Myocyte (in vitro differentiated cells): ENCODE measurements at places on chromosomes 16 and 17.

DNA sequence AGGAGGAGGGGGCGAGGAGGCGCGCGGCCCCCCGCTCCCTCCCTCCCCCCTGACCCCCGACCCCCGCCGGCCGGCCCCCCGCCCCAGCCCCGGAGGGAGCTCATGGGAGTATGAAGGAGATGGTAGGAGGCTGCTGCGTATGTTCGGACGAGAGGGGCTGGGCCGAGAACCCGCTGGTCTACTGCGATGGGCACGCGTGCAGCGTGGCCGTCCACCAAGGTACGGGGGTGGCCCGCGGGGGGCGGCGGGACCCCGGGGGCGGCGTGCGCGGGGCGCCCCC is 390 bp downstream of the MLLT6 start:
- DNase-seq: no peak

- no peak for DNase-seq
Measured at GRCh38 chr16:89436366-89436765, 54.0 kb downstream of the ANKRD11 start.

DNA sequence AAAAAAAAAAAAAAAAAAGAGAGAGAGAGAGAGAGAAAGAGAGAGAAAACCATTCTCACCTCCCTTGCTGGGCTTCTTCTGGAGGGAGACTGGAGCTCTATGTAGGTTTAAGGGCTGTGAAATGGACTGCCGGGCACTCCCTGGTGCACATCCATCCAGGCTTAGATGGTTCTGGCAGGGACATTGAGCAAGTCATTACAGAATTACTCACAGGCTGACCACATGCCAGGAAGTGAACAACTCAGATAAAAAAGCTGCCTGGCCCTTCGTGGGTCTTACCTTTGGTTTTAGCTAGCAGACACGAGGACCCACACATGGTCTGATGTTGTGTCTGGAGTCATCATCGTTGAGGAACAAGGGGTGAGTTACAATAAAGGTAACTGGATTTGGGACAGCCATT is 847.4 kb upstream of the EEF2KMT start:
- DNase-seq: no peak

DNA sequence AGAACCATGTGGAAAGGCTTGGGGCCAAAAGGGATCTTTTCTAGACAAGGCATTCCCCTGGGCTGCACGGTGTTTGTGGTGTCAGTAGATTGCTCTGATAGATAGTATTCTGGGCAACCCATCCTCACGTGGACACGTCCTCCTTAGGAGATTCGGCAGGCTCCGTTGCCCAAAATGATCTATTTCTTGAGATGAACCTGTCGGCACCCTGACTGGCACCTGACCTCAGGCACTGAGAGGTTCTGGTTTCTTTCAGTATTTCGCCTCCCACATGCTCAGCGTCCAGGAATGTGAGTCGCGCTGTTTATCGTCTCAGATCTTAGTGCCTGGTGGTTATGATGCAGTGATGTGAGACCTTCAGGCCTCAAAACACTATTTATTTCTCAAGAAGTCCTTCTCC is 89.7 kb downstream of the MARCHF10 start:
- DNase-seq: no peak

- DNase-seq: no peak
Measured at GRCh38 chr17:19306160-19307111, 56.1 kb downstream of the B9D1 start.
